NCI-H2171 treated with DMSO at 0.1 percent for 48 hours (cell line): ENCODE measurements at places on chromosomes 12 and 14.
A peak's percentile ranks its signal among the peaks of the same experiment; 100 is the strongest.

DNA sequence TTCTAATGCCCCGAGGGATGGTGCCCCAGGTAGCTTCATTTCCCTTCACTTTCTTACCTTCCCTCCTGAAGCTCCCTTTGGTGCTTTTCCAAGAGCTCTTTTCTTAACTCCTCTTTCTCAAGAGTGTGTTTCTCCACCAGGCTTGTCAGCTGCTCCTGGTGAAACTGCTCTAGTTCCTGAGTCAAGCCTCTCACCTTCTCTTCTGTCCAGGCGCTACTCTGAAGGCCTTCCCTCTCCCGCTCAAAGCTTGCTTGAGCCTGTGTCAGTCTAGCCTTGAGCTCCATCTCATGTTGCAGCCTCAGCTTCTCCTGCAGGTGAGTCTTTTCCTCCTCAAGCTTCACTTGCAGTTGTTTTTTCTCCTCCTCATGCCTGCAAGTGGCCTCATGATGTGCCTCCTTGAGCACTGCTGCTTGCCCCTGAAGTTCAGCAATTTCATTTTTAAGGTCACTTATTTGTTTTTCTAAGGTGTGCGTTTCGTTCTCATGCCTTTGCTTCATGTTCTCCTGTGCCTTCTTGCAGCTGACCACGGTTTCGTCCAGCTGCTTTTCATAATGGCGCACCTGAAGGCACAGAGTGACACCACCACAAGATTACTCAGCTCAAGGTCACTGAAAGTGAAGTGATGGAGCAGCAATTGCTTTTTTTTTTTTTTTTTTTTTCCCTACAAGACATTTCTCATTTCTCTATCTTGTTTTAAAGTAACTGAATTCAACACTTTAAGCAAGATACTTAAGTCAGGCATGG is 71.0 kb downstream of the NIN start:
- DNase-seq: no peak

GRCh38 chr14:36194663-36195062 is 18.1 kb upstream of the PTCSC3 start:
- DNase-seq: no peak

GRCh38 chr14:30295980-30296379 is 263.0 kb upstream of the G2E3 start:
- DNase-seq: peak; percentile 52

- no peak for DNase-seq
Observed at GRCh38 chr12:14959463-14959862, 1.9 kb downstream of the ARHGDIB start.

- peak; percentile 79 for DNase-seq
Observed at GRCh38 chr12:95173392-95174251, 43.6 kb downstream of the FGD6 start.

DNA sequence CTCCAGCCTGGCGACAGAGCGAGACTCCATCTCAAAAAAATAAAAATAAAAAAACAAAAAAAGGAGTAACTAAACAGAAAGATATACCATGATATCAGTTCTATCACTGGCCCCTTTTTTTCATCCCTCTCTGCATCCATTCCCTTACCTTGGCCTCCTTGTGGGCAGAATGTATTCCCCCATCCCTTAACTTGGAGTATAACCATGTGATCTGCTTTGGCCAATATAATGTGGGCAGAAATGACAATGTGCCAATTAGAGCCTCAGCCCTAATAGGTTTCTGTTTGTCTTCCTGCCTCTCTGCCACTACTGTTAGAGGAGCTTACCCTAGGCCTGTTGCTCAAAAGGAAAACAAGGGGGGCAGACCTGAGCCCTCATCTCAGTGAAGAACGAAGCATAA is 23.8 kb downstream of the GSC start:
- DNase-seq: no peak

- DNase-seq: peak; percentile 48
Observed at GRCh38 chr12:52007158-52007921, 594 bp downstream of the TAMALIN start.

DNA sequence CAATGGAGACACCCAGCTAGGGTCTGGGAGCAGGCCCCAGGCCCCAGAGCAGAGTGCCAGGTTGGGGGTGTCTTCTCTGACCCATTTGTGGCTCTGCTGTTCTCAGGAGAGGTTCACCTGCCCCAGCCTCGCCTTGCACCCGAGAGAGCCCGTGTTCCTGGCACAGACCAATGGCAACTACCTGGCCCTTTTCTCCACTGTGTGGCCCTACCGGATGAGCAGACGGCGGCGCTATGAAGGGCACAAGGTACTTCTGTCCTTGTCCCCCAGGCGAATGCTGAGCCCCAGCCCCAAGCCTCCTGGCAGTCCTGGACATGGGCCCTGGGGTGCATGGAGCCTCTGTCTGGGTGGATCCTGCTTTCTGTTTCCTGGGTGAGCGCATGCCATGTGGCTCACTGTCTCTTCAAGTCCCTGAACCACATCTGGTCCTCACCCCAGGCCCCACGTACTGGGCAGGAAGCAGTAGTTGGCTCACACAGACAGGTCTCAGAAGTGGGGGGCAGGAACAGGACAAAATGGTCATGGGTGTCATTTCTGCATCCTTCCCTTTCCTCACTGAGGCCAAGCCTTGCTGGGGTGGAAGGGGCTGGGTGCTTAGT is 58.2 kb downstream of the BEGAIN start:
- no peak for DNase-seq
